ENCODE measurements at places on chromosomes 5 and 9. TPM values are rescaled to one million over a fixed set of nuclear protein-coding genes. Genes with fewer than 3 reads are reported as not detected.

NPR3 gene
- total RNA-seq: 0.38 TPM

NR2F1-AS1 gene
- total RNA-seq: 17.5 TPM

IFNK gene
- total RNA-seq: not detected

NMUR2 gene
- total RNA-seq: not detected

ECM2 gene
- total RNA-seq: not detected

SAPCD2 gene
- total RNA-seq: 5.1 TPM

NIM1K gene
- total RNA-seq: not detected

SRA1 gene
- total RNA-seq: 17.5 TPM

HMMR gene
- 5.7 TPM for total RNA-seq

BOD1 gene
- total RNA-seq: 38.9 TPM

CYSRT1 gene
- 0.13 TPM for total RNA-seq

SLC12A7 gene
- 32.2 TPM for total RNA-seq

LCN9 gene
- total RNA-seq: not detected

PCDH12 gene
- total RNA-seq: 22.9 TPM

Measured in dermis microvascular lymphatic vessel endothelial cell (primary cell).